NCI-H1417 (cell line): ENCODE measurements at places on chromosomes 2 and 18.
A peak's percentile ranks its signal among the peaks of the same experiment; 100 is the strongest.

DNA sequence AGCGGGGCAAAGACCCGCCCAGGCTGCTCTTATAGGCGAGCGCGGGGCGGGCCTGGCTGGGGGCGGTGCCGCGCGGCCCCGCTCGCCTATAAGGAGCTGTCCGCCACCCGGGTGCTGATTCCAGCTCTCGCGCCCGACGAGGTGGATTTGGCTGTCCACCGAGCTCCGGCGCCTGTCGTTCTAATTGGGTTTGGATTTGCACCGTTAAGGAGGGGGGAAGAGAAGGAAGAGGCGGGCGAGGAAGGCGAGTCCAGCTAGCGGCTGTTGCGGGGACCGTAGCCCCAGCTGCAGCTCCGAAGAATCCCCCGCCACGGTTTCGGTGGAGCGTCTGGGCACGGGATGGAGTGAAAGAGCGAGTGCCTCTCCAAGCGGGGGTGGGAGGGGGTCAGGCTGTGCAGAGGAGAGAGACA is at the start of gene CNTNAP5:
CNTNAP5 (plus strand) TSS at position 117 of the 410 bp plus-strand sequence. CDS start 364 bp downstream, outside the sequence.
- DNase-seq = no peak

- DNase-seq = no peak
Measured at GRCh38 chr18:3015851-3016250, 2.9 kb upstream of the LPIN2 start.

- peak; percentile 49 for DNase-seq
Measured at GRCh38 chr2:56515399-56515798, 331.6 kb downstream of the CCDC85A start.

DNA sequence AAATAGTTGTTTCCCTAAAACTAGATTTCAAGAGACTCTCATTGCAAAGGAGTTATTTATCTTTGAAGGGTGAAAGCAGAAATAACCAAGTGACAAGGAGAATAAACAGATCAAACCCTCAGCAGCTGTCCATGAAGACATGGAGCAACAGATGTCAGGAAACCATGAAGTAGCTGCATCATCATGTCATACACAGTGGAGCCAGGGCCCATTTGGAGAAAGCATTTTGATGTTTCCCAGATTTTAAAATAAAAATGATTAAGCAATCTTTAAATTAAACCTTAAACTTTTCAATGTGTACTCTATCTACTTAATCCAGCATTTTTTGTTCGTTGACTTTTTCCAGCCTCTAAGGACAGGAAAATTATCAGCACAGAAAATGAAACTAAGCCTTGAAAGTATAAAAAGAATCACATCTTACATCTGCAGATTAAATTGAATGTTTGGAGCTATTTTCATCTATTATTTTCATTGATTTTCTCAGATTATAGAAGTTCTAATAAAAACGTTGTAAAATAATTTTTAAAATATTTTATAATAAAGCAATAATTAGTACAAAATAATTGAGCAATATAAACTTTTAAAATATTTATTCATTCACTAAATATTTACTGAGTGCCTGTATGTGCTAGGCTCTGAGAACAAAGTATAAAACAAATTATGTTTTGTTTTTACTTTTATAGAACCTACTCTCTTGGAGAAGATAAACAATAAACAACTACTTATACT is 860.1 kb downstream of the BCL11A start:
- DNase-seq = no peak

- DNase-seq = no peak
Measured at GRCh38 chr2:197704434-197705120, 592 bp upstream of the MARS2 start.

DNA sequence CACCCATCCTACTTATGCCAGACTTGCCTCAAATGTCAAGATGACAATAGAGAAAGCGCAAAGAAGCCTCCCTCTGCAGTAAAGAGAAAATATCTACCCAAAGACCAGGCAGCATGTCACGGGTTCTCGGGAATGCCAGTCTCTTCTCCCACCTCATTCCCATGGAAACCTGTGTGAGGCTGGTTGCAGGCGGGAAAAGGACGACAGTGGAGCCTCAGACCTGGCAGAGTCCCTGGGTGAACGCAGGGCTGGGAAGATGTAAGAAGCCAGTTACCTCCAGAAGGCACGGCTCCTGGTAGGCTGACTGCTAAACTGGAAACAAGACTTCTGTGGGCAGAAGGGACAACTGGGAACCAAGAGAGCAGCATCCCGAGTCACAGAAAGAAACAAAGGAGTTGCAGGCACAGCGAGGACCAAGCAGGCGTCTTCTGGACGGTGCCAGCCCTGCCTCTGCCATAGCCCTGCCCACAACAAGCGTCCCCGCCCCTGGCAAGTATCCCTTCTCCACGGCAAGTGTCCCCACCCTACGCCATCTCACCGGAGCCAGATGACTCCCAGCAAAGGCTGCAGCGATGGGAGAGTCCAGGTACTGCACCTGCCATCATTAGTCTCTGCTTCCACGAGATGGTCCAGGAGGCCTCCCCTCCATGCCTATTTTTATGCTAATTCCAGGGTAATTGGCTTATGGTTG is 440.8 kb upstream of the MYT1L start:
- DNase-seq = no peak
